ENCODE measurements at places on chromosomes 7 and 10.
A peak's percentile ranks its signal among the peaks of the same experiment; 100 is the strongest.

DNA sequence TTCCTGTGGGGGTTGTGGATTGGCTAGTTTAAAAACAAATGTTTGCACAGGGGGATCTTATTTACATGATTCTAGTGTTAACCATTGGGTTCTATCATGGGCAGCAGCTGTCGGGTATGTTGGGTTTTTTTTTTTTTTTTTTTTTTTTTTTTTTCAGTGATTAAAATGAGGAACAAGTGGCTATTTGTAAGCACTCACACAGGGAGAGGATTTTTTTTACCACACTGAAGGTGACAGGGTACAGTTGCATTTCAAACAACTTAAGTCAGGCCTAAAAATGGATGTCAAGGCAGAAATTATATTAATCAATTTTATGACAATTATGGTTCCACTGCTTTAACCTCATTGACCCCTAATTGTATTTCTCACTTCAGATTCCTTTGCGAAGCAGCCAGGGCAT is 92.8 kb downstream of the CD36 start:
- no peak for DNase-seq

GRCh38 chr7:103934508-103934907 is 55.0 kb downstream of the RELN start:
- DNase-seq = no peak

GRCh38 chr7:139058943-139059342 is 23.1 kb upstream of the ZC3HAV1L start:
- peak; percentile 30 for DNase-seq

DNA sequence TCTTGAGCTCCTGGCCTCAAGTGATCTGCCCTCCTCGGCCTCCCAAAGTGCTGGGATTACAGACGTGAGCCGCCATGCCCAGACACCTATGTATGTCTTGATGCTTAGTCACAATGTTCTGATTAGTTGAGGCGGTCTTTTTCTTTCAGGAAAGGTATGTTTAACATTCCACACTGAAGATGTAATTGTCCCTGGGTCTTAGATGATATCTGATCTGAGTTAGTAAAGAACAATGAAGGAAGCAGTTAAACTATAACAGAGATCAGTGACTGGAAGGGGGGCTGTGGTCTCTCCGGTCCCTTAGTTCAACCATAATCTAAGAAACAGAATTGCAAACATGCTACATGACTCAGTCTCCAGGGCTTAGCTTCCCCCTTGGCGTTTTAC is 31.5 kb upstream of the SH2D4B start:
- no peak for DNase-seq
